Ovary (tissue), 10 donors: ENCODE measurements at places on chromosomes 1 and 21. TPM values are rescaled to one million over a fixed set of nuclear protein-coding genes. Genes with fewer than 3 reads are reported as not detected.
A peak's percentile ranks its signal among the peaks of the same experiment; 100 is the strongest.

The RUNX1 gene
- 27.3 TPM for total RNA-seq

The SELE gene
- 0.92 TPM for total RNA-seq

DNA sequence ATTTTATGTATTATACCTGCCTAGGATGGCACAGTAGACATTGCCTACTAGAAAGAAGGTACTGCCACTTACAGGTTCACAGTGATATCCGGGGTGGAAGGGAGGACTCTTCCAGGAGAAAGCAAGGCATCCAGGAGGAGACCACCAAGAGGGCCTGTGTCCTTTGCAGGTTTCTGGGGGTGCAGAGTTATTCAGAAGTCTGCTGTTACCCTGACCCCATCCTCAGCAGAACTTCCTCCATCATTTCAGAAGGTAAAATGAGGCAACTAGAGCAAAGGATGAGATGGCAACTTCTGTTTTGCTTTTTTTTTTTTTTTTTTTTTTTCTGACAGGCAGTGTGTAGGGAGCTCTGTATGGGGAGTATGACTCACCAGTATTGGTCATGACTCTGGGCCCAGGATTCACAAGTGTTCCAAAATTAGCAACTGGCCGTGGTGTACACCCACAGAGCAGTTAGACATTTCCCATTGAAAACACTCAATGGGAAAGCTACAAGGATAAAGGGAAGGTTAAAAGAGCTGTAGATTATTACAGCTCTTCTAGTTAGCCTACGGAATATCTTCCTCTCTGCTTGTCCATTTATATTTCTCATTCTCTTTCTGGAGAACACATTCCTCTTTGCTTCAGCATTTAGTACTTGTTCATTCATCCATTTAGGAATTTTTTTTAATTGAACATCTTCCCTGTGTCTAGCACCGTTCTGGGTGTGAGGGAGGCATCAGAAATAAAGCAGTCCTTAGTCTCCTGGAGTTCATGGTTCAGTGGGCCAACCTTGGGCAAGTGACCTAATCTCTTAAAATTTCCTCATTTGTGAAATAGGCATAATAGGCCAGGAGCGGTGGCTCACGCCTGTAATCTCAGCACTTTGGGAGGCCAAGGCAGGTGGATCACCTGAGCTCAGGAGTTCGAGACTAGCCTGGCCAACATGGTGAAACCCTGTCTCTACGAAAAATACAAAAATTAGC lies 50.5 kb upstream of the PPP2R5A start:
- no peak overlapping the region for H3K27ac ChIP-seq
- H3K27me3 ChIP-seq, result no peaks in the 10 kb centered on the region
- no peaks in the 10 kb centered on the region for H3K4me1 ChIP-seq
- no peak overlapping the region for H3K4me3 ChIP-seq
- DNase-seq, result no peak

GRCh38 chr21:45248893-45249381 lies 38.8 kb downstream of the POFUT2 start:
- peaks cover 4% of the 10 kb centered on the region for H3K4me1 ChIP-seq
- no peaks in the 10 kb centered on the region for H3K36me3 ChIP-seq
- DNase-seq, result peak; percentile 24
- H3K27ac ChIP-seq, result no peak overlapping the region

- DNase-seq, result no peak
- H3K27ac ChIP-seq, result no peak overlapping the region
These were observed 14.9 kb upstream of the CD1C start for GRCh38 chr1:158274797-158275196.

DNA sequence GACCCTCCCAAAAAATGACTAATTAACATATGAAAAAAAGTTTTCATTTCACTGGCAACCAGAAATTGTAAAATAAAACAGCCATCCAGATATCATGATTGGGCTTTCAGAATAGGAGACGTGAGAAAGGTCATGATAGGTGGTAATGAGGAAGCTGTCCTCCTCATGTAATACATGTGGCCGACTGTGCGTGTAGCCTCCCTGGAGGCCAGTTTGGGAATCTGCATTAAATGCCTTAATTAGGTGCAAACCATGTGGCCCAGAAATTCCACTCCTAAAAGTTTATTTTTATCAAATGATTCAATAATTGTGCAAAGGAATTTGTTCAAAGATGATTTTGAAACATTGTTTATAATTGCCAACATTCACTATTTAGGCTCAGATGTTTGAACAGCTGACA lies 127.6 kb upstream of the C1orf105 start:
- no peak for DNase-seq
- H3K36me3 ChIP-seq, result no peaks in the 10 kb centered on the region
- H3K27ac ChIP-seq, result no peak overlapping the region
- peaks cover 3% of the 10 kb centered on the region for H3K4me1 ChIP-seq
- no peak overlapping the region for H3K4me3 ChIP-seq

DNA sequence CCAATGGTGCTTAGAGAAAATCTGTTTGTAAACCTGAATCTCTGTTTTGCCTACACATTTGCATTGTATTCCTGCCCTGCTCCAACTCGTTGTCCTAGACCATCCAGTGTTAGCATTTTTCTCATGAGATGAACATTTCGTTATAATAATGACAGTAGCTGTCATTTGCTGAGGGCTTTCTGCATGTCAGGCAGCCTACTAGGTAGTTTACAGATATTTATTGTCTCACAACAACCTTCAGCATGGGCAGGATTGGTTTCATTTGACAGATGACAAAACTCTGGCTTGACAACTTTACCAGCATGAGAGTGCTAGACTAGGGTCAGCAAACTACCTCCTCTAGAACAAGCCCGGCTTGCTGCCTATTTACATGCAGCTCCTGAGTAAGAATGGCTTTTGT lies 10.1 kb downstream of the ST6GALNAC3 start:
- no peaks in the 10 kb centered on the region for H3K27me3 ChIP-seq
- no peaks in the 10 kb centered on the region for H3K36me3 ChIP-seq
- H3K27ac ChIP-seq, result no peak overlapping the region
- no peaks in the 10 kb centered on the region for H3K4me1 ChIP-seq
- no peak for DNase-seq
